ENCODE measurements at places on chromosomes 3 and 15. TPM values are rescaled to one million over a fixed set of nuclear protein-coding genes. Genes with fewer than 3 reads are reported as not detected.

Gene TRPC1
- 9.7 TPM for total RNA-seq

Gene SLC24A5
- not detected for total RNA-seq

Gene SHC4
- 0.34 TPM for total RNA-seq

Gene NDUFB4
- 187 TPM for total RNA-seq

Gene QRICH1
- 150 TPM for total RNA-seq

Gene TRMT10C
- total RNA-seq: 44.1 TPM

Data from activated naive CD4-positive, alpha-beta T cell treated with anti-CD3 and anti-CD28 coated beads, Interleukin-2, amount 50 U/mL, for 72 hours (primary cell).